ENCODE measurements at places on chromosomes 1 and 21. TPM values are rescaled to one million over a fixed set of nuclear protein-coding genes. Genes with fewer than 3 reads are reported as not detected.

DNA sequence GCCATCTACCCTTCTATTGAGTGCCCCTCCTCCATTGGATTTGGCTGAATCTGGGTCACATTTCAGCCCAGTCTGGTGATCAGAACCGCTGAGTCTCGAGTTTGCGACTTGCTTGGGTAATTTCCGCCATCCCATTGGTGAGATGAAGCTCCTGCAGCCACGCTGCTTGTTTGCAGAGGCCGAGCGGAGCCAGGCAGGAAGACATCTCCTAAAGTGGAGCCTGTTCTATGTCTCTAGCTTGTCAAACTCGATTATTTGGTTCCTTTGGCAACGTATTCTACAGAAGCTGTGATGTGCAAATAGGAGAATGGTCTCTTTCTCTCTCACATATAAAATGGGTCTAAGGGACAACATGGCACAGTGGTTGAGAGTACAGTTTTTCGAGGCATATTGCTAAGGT is 206.8 kb upstream of the PLXNA2 start:
- no peak for DNase-seq

OLIG1 gene
- not detected for total RNA-seq

GRCh38 chr1:44643721-44644334 is 30.5 kb downstream of the TMEM53 start:
- no peak for DNase-seq

SGIP1 gene
- 6.9 TPM for total RNA-seq

CYP4X1 gene
- 0.34 TPM for total RNA-seq

ZBTB8B gene
- total RNA-seq = 0.07 TPM

MYBPH gene
- total RNA-seq = not detected

GRCh38 chr1:92123868-92124267 is 43.7 kb downstream of the BTBD8 start:
- DNase-seq = no peak

GRCh38 chr1:101235696-101236515 is 913 bp upstream of the S1PR1 start:
- no peak for DNase-seq

Data from kidney epithelial cell (primary cell).